ENCODE measurements at places on chromosomes 6 and 20.

GRCh38 chr20:60062431-60063047, 104.3 kb downstream of the CDH26 start:
- no peak for DNase-seq

DNA sequence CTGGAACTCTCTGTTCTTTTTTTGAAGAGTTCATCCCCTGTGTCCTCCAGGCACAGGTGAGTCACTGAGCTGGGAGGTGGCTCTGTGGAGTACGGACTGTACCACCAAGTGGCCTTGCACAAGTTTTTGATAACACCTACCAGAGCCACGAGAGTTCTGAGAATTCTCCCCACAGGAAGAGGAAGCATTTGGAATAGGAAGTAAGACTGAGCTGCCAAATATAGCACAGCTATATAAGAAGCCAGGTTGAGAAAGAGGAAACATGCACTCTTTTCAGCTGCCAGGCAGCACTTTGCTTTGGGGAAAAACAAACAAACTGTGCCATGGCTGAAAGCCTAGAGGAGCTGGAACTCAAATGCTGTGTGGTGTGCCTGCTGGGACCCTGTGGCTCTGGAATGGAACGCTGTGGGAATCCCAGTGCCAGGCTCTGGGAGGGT, 70.8 kb upstream of the RIPOR2 start:
- DNase-seq, result no peak

DNA sequence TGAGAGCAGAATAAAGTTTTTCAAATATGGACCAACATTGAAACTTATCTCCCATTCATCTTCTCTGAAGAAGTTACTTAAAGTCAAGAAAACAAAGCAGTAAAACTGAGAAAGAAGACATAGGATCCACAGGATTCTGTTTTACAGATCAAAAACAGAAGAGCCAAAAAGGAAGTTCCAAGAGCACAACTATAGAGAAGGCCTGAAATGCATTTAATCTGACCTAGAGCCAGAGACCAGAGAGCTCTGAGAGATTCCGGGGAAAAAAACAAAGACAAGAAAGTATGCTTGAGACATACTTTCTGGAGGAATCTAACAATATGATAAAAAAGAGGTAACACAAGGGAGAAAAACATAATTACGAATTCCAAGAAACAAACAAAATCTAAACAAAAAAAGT, 26.1 kb downstream of the SRPK1 start:
- DNase-seq, result no peak

DNA sequence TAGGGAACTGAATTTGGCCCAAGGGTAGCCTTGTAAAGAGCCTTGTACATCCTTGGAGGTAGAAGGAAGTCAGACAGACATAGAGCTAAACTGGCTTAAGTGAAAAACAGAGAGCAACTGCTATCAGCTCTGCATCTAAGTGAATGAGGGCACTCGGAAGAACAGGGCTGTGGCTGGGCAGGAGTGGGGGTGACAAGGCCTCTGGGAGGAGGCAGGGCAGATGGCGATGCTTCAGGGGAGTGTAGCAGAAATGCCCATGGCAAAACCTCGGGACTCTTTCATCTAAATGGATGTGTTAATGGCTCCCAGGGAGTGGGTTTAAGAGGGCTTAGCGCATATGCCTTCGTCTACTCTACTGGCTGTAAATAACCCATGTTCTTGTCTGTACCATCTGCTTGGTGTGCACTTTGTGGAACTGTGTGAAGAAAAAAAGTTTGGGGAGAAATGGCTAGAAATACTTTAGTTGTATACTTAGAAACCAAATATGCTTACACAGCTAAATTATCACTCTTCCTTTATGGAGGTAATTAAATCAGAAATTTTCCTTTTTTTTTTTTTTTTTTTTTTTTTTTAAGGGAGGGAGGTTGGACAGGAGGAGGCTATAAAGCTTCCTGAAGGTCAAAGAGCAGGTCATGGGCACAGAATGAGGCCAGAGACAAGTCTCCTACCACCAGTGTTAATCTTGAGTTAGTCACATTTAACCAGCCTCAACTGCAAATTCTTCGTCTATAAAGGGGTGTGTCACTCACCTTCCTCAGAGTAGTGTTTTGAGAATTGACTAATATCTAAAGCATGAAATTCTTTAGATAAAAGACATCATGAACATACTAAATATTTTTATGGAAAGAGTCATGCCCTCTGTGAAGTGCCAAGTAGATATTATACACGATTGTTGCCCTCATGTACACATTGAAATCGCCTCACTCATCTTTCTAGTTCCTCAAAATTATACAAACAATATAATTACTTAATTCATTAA, 60.9 kb downstream of the FYN start:
- DNase-seq, result no peak

DNA sequence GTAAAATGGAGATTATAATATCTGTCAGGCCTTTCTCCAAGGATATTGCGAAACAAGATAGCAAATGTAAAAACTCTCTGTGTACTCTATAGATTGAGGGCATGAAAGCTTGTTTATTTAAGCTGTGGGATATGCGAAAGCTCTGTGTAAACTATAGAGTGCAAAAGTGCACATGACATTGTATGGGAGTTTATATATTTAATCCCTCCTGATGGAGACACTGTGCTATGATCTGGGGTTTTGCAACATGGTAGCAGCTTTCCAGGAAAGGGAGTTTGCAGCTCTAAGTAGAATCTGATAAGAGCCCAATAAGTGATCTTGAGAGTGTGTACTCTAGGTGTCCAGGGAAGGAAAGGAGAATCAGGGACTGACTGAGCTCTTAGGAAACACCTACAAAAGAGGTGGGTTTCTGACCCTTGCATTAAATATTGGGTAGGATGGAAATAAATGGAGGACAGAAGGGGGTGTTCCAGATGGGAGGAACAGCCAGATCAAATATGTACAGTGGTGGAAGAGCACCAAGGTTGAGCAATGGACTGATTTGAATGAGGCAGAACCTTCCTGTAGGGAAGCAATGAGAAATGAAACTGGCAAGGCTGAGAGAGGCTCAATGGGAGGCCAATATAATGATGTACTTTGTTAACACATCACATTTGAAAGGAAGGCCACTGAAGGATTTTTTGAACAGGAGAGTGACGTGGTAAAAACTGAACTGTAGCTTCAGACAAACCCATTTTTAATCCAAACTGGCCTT, 450.1 kb downstream of the GJA1 start:
- no peak for DNase-seq

- DNase-seq, result peak; percentile 74
These were observed 1.1 kb downstream of the ABRACL start for GRCh38 chr6:139029470-139030227.

- DNase-seq, result no peak
These were observed 81.2 kb downstream of the NFATC2 start for GRCh38 chr20:51461306-51461705.

GRCh38 chr6:168956884-168957730, 296.5 kb downstream of the THBS2 start:
- DNase-seq, result peak; percentile 18

GRCh38 chr20:10453241-10453640, 18.1 kb downstream of the SLX4IP start:
- peak; percentile 19 for DNase-seq

- DNase-seq, result no peak
These were observed 187.2 kb downstream of the FOXC1 start for GRCh38 chr6:1796706-1797529.

DNA sequence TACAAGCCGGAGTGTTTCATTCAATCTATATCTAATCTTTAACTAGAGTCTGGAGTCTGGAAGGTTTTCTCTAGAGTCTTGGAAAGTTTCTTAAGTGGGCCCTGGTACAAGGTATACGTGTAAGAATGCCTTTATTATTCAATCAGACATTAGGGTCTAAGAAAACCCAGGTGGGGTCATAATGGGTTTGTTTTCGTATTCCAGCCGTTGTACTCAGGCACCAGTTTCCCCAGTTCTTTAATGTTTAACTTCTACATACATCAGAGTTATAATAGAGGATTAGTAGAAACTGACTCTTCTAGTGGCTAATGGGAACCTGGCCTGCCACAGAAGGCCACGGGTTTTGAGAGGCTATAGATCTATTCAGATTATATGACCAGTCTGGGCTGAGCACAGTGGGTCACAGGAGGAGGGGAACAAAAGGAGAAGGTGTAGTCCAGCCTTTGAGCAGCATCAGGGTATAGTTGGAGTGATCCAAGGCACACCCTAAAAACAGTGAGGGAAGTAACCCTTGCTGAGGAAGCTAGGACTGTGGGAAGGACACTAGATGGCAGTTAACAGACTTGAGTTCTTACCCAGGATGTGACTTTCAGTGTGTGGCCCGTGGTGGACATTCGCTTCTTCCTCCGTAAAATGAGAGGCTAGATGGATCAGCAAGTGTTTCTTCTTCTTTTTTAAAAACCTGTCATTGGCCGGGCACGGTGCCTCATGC, 15.5 kb downstream of the FAM83B start:
- no peak for DNase-seq

DNA sequence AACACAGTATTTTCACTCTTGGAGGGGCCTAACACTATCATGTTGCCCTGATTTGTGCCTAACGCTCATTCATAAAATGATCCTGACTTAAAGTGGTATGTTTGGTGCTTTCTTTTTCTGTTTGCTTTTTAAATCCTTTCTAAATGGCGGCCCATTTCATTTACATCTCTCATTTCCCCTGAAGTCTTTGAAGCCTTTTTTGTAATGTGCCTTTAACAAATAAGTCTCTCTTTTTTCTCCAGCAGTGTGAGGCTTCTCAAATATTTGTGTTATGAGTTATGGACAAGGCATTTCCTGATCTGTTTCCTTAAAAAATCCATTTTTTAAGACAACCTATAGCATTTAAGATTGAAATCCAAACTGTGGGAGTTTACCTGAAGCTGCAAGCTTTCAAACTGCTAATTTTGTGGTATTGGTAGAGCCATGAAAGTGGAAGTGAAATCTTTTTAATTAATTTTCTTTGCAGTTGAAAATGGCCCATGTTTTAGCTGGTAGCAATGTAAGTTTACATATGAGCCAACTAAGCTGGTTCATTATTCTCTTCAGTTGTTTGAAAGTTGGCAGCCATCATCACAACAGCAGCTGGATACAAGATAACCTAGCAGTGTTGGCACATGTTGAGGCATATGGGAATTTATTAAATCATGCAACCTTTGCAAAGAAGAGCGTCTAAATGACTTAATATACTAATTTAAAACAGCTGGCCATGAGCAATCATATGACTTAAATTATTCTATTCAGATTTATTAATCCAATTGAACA, 469.7 kb downstream of the CDKAL1 start:
- no peak for DNase-seq

DNA sequence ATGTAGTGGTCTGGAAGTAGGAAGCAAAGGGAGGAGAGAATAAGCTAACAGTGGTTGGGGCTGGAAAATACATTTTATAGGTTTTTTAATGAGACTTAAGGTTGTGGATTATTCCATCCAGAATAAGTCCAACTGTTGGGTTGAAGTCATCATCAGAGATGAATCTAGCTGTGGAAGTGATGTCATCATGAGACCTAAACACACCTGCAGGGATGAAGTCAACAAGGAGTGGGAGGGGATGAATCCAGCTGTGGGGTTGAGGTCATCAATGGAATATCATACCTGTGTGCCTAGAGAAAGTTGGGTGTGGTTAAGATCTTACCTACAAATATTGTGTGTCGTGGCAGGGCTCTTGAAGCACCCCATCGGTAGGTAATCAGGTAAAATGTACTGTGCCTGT, 730.7 kb downstream of the RFPL4B start:
- no peak for DNase-seq

- no peak for DNase-seq
These were observed 62.4 kb downstream of the AKAP7 start for GRCh38 chr6:131197716-131198115.

DNA sequence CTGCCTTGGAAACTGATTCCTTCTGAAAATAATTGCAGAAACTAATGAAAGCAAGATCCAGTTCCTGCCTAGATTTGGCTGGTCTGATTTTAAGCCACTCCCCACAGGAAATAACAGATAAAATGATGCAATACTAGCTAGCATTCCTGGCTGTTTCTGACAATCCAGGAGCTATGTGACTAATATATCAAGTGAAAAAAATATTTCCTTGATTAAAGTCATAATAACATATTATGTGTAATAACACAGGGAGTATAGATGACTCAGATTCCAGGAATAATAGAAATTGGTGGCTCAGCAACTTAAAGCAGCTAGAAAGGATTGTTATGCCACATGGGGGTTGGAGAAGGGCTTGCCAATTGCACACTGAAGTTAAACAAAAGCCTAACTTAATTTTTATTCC, 182.7 kb upstream of the SALL4 start:
- DNase-seq, result no peak

- DNase-seq, result no peak
These were observed 1.9 kb downstream of the ASF1A start for GRCh38 chr6:118895859-118896258.

DNA sequence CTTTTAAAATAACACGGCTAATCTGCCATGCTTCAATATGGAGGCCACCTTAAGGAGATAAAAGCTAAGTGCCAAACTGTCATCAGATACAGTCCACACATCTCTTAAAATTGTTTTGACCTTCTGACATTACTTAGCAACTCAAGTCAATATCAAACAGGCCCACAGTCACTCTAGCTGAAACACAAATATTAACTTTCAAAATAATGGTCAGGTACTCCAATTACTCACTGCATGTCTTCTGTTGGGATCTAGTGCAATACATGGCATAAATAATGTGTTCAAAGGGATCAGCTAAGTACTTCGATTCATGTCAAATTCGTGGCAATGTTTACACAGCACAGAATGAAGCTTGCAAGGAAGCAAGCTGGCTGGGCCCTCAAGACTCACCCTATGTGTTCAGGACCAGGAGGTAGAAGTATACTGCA, 133.9 kb upstream of the BEND6 start:
- DNase-seq, result no peak

GRCh38 chr6:56450882-56451739, 191.6 kb downstream of the DST start:
- no peak for DNase-seq

DNA sequence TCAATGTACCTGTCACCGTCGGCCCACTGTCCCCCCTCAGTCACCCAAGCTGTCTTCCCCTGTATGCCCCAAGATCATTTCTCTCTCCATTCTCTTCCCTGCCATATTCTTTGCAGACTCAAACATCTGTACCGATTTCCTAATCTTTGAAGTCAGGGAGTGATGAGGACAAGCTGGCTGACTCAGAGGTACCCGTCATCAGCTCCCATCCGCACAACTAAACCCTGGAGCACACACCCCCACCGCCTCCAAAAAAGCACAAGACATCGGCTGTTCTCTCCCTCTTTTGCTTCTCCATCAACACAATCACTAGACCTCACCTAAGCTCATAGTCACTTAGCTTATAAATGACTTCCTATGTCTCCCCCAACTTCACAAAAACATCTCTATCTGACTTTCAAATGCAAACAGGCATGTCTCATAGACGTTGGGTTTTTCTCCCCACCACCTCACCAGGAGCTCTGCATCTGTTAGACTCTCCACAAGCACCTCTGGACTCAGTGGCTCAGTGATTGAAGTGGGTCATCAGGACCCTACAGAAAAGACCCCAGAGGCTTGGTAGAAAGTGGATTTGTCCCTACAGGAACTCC, 11.5 kb upstream of the NFATC2 start:
- no peak for DNase-seq

- DNase-seq, result peak; percentile 45
These were observed 20.7 kb downstream of the DYNLRB1 start for GRCh38 chr20:34536798-34537394.

All from activated naive CD4-positive, alpha-beta T cell treated with anti-CD3 and anti-CD28 coated beads, Interleukin-2, amount 50 U/mL, for 72 hours (primary cell).